Activated naive CD8-positive, alpha-beta T cell treated with anti-CD3 and anti-CD28 coated beads for 36 hours (primary cell): ENCODE measurements at places on chromosomes 12 and 14.

- no peak for DNase-seq
Observed at GRCh38 chr12:120069278-120069677, 47.3 kb downstream of the RAB35 start.

DNA sequence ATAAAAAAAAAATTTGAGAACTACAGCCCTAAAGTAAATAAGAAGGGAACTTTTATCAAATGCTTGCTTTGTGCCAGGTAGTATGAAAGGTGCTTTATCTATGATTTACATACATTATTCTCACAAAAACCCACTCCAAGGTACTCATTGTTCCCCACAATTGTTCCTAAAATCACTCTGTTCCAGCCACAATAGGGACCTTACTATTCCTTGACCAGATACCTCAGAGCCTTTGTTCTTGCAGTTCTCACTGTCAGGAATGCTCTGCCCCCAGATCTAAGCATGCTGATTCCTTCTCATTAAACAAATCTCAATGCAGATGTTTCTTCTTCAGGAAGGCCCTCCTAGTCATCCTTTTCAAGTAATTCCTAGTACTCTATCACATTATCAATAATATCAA is 60.2 kb downstream of the PPP1R12A start:
- no peak for DNase-seq

- no peak for DNase-seq
Observed at GRCh38 chr14:50070840-50071548, 45.4 kb downstream of the VCPKMT start.

GRCh38 chr12:50637870-50638481 is 125.9 kb upstream of the ATF1 start:
- no peak for DNase-seq

DNA sequence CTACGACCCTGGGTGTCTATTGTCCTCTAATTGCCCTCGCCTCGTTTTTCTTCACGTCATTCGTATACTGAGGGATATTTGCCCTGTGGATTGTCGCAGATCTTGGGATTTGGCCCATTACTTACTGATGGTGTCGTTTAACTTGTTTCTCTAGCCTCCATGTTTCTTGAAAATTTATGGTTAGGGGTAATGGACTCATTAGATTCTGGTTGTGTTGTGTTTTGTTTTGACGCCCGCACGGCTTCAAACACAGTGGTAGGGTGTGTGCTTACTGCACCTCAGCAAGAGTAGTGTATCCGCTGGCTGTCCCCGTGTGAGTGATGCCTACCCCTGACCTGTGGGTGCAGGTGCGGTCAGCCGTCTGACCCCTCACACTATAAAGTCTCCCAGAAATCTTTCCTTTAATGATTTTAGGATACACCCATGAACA is 874 bp upstream of the RNU6-8 start:
- DNase-seq: peak; percentile 6

- DNase-seq: no peak
Observed at GRCh38 chr14:70916300-70916699, 9.0 kb downstream of the PCNX1 start.

- DNase-seq: no peak
Observed at GRCh38 chr14:49405291-49405690, 180.9 kb downstream of the RPS29 start.

DNA sequence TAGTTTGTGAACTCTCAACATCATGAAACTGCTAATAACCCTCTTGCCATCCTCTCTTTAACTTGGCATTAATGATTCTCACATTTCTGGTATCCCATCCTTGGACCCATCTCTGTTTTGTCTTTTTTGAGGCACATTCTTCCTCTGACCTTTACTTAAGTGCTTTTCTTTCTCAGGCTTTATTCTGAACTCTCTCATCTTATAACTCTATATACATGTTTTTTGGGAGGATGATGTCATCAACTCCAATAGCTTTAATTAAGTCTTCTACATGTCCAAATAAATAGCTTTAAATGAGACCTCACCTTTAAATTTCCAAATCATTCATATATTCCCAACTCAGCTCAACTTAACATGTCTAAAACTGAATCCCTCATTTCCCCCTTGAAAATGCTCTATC is 88.4 kb downstream of the PPFIA2 start:
- DNase-seq: no peak
